ENCODE measurements at places on chromosomes 1 and 21.

- no peak for DNase-seq
Measured at GRCh38 chr1:218166268-218166945, 118.7 kb upstream of the RRP15 start.

- no peak for DNase-seq
Measured at GRCh38 chr1:244052728-244053312, 1.7 kb downstream of the ZBTB18 start.

GRCh38 chr21:30072496-30072895 lies 94.1 kb downstream of the CLDN17 start:
- peak; percentile 57 for DNase-seq

DNA sequence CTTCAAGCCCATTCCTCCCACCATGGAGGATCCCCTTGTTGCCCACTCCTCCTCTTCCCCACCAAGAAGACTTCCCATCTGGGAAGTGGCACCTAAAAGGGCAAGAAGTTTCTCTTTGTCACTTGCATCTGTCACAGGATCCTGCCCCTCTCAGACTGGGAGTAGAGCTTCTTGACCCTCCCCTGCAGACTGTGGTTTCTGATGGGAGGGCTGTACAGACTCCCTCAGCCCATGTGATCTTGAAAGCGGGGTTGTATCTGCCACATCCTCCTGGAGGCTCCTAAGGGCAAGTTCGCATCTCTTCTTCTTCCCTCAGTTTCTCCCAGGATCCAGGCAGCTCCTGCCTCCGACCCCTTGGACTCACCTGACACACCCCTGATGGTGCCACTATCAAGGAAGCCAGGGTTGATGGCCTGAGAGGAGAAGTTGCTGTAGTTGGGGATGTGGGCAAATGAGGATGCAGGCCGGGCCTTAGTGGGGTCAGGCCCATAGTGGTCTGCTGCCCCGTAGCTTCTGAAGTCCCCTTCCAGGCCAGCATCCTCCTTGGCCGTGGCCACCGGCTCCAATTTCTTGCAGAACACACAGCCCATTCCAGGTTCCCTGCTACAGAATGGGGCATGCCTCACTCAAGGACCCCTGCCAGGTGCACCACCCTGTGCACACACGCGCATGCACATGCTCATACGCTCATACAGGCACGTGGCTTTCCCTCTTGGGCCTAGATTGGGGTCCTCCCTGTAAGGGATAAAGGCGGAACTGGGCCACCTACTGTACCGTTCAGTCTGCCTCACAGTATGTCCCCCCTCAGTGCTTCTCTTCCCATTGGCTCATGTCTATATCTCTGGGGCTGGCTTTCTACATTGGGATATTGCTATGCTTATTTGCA lies 11.4 kb downstream of the FGR start:
- DNase-seq: no peak

DNA sequence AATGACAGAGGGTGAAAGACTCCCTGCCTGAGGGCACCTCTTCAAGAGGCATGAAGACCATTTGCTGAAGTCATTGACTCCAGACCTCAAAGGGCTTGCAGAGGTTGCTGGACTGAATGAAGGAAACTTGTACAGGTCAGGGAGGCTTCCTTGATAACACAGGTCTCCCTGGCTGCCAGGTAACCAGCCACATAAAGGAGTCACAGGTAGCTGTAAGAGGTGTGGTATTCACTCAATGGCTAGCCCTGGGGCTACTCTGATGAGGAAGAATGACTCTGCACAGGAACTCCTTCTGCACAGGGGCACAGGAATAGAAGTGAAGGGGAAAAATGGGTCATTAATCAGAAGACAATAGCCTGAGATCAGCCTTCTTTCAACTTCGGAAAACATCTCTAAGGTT lies 187.5 kb downstream of the LMX1A start:
- no peak for DNase-seq

- no peak for DNase-seq
Measured at GRCh38 chr1:110798691-110799256, 74.2 kb upstream of the CD53 start.

DNA sequence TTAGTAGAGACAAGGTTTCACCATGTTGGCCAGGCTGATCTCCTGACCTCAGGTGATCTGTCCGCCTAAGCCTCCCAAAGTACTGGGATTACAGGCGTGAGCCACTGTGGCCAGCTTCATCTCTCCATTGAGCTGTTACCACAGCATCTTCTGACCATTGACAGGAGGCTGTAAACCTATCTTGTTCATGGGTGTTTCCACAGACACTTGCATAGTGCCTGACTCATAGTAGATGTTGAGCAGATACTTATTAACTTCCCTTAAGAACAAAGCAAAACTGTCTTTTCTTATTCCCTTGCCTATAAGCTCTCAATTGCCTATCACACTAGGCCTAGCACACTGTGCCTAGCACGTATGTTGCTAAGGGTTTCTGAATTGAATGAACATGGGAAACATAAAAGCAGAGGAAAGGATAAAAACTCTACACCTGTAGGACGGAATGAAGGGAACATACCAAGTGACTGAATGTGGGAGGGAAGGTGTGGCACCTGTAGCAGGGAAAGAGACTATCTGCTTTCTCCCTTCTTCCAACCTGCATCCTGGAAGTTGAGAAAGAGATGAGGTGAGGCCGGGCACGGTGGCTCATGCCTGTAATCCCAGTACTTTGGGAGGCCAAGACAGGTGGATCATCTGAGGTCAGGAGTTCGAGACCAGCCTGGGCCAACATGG lies 1.2 kb upstream of the C1orf54 start:
- no peak for DNase-seq

DNA sequence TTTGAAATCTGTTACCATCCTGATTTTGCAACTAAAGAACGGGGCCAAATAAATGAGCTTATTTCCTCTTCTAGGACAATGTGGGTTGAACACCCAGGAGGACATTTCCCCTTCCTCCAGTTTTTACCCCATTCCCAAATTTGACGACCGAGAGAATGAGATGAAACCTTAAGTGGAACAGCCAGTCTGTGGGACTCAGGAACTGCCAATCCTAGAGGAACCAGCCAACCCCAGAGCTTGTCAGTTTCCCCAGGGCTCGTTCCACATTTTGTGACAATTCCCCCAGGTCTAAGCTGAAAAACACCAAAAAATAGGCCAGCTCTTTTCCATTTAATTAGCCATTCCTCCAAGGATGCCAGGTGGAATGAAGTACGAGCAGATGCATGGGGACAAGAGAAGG lies 21.3 kb upstream of the MAPKAPK2 start:
- no peak for DNase-seq

DNA sequence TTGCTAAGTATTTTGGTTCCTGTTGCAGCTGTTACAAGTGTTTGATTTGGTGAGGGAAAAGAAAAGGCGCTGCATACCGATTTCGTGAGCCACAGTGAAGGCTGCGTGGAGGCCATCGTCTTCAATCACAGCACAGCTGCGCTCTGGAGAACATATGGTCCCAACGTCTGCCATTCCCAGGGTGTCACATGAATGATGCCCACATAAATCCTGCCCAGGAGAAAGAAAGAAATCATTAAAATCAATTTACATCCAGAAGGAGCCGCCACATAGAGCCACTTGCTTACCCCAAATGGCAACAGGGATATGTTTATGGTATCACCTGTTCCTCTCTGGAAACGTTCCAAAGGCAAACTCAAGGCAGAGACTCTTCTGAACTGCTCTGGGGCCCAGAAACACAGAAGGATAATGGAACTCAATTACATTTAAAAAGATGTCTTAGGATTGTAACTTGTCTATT lies 12.2 kb downstream of the ADAMTS5 start:
- DNase-seq: no peak

- no peak for DNase-seq
Measured at GRCh38 chr1:164605254-164606091, 46.5 kb downstream of the PBX1 start.

DNA sequence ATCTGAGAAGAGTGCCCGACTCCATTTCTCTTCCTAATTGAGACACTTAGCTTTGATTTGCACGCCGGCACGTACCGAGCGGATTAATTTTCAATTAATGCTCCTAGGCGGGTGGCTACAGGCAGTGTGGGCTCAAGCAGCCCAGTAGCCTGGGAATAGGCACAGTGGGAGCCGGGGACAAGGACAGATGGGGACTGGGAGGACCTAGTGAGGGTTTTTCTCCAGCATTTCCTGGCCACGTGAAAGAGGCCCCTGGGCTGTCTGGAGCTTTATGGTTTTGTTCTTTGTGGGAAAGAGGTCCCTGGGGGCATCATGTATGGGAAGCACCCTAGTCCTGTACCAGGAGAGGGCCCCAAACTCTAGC lies 78.6 kb upstream of the CSF3R start:
- no peak for DNase-seq
